ENCODE measurements at places on chromosomes 16 and 17.

- DNase-seq: no peak
Measured at GRCh38 chr17:15978606-15979005, 20.9 kb downstream of the ZSWIM7 start.

DNA sequence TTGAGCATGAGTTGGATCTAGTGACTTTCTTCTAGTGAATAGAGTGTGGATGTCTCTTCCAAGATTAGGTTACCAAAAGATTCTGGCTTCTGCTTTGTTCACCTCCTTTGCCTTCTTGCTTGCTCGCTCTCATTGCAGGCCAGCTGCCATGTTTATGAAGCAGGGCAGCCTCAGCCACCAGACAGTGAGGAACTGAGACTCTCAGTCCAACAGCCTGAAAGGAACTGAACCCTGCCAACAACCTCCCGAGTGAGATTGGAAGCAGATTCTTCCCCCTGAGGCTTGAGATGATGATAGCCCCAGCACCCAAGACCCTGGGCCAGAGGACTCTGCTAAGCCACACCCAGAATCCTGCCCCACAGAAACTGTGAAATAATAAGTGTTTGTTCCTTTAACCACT is 48.4 kb downstream of the NOG start:
- no peak for DNase-seq

- DNase-seq: no peak
Measured at GRCh38 chr16:81830845-81831540, 51.9 kb downstream of the PLCG2 start.

- no peak for DNase-seq
Measured at GRCh38 chr17:55521186-55521585, 9.9 kb upstream of the SMIM36 start.

GRCh38 chr16:65661558-65661957 is 539.7 kb upstream of the CDH11 start:
- no peak for DNase-seq

All from activated CD4-positive, CD25-positive, alpha-beta regulatory T cell (primary cell).